ENCODE measurements at places on chromosomes 5 and 9. TPM values are rescaled to one million over a fixed set of nuclear protein-coding genes. Genes with fewer than 3 reads are reported as not detected.

The RNF208 gene
- 2.2 TPM for total RNA-seq

The PSAT1 gene
- total RNA-seq, result 4.1 TPM

The SLC36A2 gene
- not detected for total RNA-seq

The C5orf52 gene
- not detected for total RNA-seq

The FSTL4 gene
- total RNA-seq, result not detected

The SLC22A4 gene
- 4.6 TPM for total RNA-seq

The SLF1 gene
- 3.9 TPM for total RNA-seq

The GLIPR2 gene
- 35.8 TPM for total RNA-seq

The SPATA6L gene
- total RNA-seq, result 6.7 TPM

The COL15A1 gene
- total RNA-seq, result 126 TPM

The ORM2 gene
- total RNA-seq, result not detected

The NAIP gene
- 33.7 TPM for total RNA-seq

The RGS7BP gene
- 27.3 TPM for total RNA-seq

The PDCD1LG2 gene
- 5.4 TPM for total RNA-seq

The SYK gene
- total RNA-seq, result 31.5 TPM

The CSF1R gene
- 35.3 TPM for total RNA-seq

The FST gene
- 6.1 TPM for total RNA-seq

The PCDHB8 gene
- total RNA-seq, result 4.3 TPM

The PRXL2C gene
- 23.6 TPM for total RNA-seq

The TAF11L7 gene
- total RNA-seq, result not detected

The CEL gene
- total RNA-seq, result 4.5 TPM

The GADD45G gene
- 4.5 TPM for total RNA-seq

The ARHGEF28 gene
- total RNA-seq, result 18.0 TPM

The PCDHA6 gene
- 0.45 TPM for total RNA-seq

The ZNF658 gene
- 4.2 TPM for total RNA-seq

The CLIC3 gene
- 3.8 TPM for total RNA-seq

The HTR1A gene
- not detected for total RNA-seq

The HRH2 gene
- total RNA-seq, result 12.6 TPM

The GLT6D1 gene
- not detected for total RNA-seq

The C5orf24 gene
- 71.4 TPM for total RNA-seq

The WNK2 gene
- 3.7 TPM for total RNA-seq

The CDH6 gene
- total RNA-seq, result 10.7 TPM

The SEMA5A gene
- total RNA-seq, result 14.7 TPM

The NLN gene
- total RNA-seq, result 16.5 TPM

The TAF1L gene
- total RNA-seq, result 0.06 TPM

The CCNO gene
- total RNA-seq, result 0.54 TPM

The BARHL1 gene
- not detected for total RNA-seq

The MCCC2 gene
- 26.9 TPM for total RNA-seq

The PCDHA2 gene
- total RNA-seq, result 0.13 TPM

The FUT7 gene
- total RNA-seq, result 0.68 TPM

The TAF11L13 gene
- not detected for total RNA-seq

The DMRT3 gene
- total RNA-seq, result 0.26 TPM

The ENC1 gene
- 4.8 TPM for total RNA-seq

The ZFP2 gene
- total RNA-seq, result 3.4 TPM

The SPAG8 gene
- 0.71 TPM for total RNA-seq

The ZNF454 gene
- total RNA-seq, result 2.2 TPM

The ARHGEF37 gene
- total RNA-seq, result 9.7 TPM

The IL5 gene
- total RNA-seq, result not detected

The FAM78A gene
- total RNA-seq, result 4.0 TPM
